CD4-positive, alpha-beta T cell treated with Interferon gamma for 1 hour (primary cell): ENCODE measurements at places on chromosomes 1 and 21.

GRCh38 chr1:37094302-37094701 is 60.0 kb upstream of the GRIK3 start:
- no peak for DNase-seq

GRCh38 chr1:184110272-184111204 is 59.0 kb downstream of the TSEN15 start:
- no peak for DNase-seq

DNA sequence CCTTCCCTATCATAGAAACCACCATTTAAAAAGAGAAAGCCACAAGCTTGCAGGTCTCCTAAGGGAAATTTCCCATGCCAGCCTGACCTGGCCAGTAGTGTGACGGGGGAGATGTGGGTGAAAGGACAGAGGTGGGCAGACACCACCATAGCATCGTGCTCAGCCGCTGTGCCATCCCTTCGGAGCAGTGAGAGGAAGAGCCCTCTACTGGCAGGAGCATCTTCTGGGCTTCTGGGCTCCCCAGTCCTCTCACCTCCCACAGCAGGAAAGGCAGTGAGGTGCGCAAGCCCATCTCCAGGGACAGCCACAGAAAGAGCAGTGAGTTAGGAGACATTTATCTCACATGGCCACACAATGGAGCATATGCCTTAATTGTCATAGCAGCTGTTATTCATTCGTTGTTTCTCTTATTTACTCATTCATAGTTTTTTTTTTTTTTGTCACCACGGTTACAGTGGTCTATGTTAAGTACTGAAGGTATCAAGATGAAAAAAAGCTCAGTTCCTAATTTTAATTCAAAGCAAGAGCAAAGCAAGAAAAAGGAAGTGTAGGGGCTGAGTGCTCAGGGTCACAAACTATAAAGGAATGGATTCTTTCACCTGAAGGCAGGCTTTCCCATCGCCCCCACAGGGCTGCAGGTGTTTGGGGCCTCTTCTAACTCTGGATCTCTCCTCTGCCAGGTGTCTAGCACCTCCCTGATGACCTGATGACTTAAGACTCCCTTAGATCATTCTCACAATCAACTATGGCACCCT is 48.8 kb upstream of the CAMK1G start:
- DNase-seq = no peak

GRCh38 chr1:172756024-172756423 is 97.1 kb downstream of the FASLG start:
- DNase-seq = no peak

GRCh38 chr1:45171575-45171974 is 34.8 kb downstream of the ZSWIM5 start:
- DNase-seq = no peak

GRCh38 chr1:1419363-1419812 is 1.7 kb downstream of the ANKRD65 start:
- DNase-seq = no peak

DNA sequence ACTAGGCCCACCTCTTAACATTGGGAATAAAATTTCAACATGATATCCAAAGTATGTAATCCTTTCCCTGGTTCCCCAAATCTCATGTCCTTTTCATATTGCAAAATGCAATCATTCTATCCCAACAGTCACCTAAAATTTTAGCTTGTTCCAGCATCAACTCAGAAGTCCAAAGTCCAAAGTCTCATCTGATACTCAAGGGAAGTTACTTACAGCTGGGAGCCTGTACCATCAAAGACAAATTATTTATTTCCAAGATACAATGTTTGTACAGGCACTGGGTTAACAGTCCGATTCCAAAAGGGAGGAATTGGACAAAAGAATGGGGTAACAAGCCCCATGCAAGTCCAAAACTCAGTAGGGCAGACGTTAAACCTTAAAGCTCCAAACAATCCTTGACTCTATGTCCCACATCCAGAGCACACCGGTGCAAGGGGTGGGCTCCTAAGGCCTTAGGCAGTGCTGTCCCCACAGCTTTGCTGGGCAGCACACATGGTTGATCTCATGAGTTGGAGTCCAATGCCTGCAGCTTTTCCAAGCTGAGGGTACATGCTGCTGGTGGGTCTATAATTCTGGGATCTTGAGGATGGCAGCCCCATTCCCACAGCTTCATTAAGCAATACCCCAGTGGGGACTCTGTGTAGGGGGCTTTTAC is 78.8 kb downstream of the DDAH1 start:
- no peak for DNase-seq
